ENCODE measurements at places on chromosomes 6 and 20. TPM values are rescaled to one million over a fixed set of nuclear protein-coding genes. Genes with fewer than 3 reads are reported as not detected.
A peak's percentile ranks its signal among the peaks of the same experiment; 100 is the strongest.

The SNAP91 gene
- not detected for total RNA-seq

The RIMS4 gene
- total RNA-seq, result not detected

The BPI gene
- not detected for total RNA-seq

The PHIP gene
- total RNA-seq, result 33.2 TPM

The UST gene
- 2.9 TPM for total RNA-seq

The OGFRL1 gene
- total RNA-seq, result 11.4 TPM

DNA sequence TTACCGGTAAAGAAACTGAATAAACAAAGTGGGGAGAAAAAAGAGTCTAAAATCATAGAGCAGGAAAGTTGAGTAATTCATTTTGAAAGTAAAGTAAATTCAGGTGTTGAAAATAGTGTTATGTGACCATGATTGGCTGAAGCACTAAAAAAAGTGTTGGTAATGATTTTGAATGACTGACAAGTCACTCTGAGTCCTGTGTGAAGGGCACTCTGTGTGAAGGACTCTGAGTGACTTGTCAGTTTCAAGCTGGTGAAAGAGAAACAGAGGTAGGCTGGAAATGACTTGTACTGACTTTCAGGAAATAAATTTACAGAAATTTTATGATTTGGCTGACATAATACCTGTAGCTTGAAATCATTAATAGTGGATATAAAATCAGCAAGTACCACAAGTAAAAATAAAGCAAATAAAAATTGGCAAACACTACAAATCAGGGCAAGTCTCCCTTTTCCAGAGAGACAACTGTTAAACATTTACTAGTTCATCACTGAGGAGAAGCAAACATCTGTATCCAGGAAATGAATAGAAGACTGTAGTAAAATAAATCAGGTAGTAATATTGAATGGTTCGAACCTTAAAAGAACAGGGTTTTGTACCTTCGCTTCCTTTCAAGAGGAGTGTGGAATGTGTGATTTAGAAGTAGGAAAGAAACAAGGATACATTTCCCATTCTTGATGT, 630.6 kb downstream of the GRIK2 start:
- no peak for DNase-seq

GRCh38 chr20:32918296-32918695, 59.6 kb downstream of the EFCAB8 start:
- DNase-seq, result no peak

DNA sequence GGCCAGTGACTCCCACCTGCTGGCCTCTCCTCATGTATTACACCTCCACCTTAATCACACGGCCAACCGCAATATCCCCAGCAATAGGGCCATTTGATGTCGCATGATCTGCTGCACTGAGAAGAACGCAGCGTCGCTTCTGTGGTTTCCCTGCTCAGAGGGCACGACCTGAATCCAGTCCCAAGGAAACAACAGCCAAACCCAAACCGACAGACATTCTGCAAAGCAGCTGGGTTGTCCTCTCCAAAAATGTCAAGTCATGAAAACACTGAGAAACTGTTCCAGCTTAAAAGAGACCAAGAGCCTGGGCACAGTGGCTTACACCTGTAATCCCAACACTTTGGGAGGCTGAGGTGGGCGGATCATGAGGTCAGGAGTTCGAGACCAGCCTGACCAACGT, 7.5 kb upstream of the BPI start:
- DNase-seq, result no peak

GRCh38 chr6:111030008-111031007, 48.5 kb downstream of the RPF2 start:
- no peak for DNase-seq

GRCh38 chr20:46151936-46152335, 33.8 kb downstream of the CD40 start:
- DNase-seq, result peak; percentile 40

DNA sequence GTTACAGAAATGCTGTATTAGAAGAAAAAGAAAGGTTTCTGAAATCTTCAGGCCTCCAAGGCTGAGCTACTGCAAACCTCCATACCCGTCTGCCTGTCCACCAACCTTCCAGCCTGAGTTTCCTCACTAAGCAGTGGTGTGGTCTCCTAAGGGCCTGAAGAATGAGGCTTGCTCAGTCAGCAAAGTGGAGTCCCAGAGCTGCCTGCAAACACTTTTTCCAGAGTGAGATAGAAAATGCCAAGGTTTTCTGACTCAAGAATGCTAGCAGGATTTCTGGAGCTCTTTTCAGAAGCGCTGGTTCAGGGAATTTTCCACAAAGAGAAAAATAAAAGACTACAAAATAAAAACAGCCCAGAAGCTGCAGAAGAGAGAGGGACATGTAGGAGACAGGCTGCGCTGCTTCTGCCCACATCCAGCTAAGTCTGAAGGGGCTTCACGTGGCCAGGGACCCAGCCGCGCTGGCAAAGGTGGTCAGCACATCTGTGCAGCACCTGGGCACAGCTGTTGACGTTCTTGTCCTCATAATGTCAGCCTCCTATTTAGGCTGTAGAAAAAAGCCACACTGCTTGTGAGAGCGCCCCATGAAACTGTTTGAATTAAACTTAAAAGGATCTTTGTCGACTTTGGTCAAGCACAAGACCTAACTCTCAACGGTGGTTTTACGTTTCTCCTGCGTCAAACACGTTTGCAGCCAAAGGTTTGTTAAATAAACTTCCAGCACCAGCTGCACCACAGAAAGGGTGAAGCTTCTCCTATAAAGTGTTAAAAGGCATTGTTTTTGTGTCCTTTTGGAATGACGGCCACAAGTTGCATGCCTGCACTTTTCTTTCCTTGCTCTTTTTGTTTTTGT, 209.0 kb downstream of the THBS2 start:
- no peak for DNase-seq

DNA sequence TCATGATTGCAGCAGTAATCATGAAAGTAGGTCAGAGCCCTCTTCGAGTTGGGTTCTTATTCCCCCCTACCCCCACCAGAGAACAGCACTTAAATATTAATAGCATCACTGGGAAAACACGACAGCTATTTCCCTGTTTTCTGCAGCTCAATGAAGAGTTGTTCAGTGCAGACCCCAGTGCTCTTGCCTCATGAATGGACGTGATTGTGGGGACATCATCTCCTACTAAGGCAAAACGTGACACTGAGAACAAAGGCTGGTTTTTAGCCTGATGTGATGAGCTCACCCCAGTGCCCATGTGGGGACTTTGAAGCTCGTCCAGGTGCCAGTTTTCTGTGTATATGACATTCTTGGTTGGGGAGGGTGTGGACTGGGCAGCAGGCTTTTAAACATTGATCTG, 105.9 kb downstream of the SLC35F1 start:
- DNase-seq, result no peak

DNA sequence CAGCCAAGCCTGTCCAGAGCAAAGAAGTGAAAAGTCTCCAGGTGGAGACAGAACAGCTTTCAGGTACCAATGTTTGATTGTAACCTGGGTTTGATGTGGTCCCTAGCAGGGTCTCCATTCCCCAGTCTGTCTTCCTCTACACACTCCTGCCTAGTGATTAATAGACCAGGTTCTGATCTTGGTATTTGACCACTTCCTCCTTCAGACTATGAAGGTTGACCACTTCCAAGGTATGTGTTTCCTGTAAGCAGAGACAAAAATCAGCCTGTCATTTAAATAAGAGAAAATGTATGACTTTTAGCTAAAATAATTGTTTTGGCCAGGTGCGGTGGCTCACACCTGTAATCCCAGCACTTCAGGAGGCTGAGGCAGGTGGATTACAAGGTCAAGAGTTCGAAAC, 41.8 kb upstream of the TOP1 start:
- no peak for DNase-seq

DNA sequence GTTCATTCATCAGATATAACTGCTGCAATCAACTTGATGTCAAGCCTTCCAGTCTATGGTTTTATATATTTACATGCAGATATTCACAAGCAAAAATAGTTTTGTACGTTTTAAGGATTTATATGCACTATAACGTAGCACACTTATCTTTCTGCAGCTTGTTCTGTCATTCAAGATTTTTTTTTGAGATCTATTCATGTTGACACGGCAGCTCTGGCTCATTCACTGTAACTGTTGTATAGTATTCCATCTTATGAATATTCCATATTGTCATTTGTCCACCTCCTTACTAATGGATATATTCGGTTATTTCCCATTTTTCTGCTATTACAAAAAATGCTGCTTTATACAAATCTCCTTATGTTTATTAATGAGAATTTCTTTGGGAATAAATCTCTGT, 13.2 kb downstream of the ELOVL2 start:
- DNase-seq, result no peak

- peak; percentile 18 for DNase-seq
These were observed 4.6 kb downstream of the DDR1 start for GRCh38 chr6:30888816-30889495.

DNA sequence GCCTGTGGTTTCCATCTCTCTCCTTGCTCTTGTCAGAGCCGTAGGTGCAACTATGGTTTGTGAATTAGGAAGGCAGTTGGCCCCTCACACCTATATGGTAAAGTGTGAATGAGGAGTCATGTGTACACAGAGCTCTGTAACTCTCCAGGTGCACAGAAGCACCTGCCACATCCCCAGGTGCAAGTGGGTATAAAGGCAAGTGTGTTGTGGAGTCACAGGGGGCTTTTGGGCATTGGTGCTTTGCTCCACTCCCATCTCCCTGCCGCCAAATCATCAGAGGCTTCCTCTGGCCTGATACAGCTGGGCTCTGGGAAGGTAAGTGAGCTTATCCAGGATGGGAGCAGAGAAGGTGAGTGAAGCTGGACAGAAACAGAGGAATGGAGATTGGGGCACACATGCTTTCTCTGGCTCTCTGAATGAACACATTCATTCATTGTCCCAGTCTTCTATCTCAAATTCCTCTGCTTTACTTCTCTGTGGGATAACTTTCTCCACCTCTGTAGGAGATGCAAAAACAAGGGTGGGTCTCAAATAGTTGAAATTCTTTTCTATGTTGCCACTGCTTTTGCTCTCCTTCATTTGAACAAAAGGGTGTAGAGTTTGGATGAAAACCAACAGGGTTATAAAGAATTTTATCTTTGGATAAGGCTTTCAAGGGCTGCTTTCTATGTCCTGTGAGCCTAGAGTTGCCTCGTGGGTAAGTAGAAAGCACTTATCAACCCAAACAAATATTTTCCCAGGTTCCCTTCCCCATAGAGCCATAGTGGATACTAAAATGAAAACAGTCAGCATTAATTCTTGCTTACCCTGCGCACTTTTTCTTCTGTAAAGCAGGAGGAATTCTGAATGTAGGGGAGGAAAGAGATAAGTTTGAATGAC, 45.0 kb upstream of the RIPOR2 start:
- DNase-seq, result no peak

DNA sequence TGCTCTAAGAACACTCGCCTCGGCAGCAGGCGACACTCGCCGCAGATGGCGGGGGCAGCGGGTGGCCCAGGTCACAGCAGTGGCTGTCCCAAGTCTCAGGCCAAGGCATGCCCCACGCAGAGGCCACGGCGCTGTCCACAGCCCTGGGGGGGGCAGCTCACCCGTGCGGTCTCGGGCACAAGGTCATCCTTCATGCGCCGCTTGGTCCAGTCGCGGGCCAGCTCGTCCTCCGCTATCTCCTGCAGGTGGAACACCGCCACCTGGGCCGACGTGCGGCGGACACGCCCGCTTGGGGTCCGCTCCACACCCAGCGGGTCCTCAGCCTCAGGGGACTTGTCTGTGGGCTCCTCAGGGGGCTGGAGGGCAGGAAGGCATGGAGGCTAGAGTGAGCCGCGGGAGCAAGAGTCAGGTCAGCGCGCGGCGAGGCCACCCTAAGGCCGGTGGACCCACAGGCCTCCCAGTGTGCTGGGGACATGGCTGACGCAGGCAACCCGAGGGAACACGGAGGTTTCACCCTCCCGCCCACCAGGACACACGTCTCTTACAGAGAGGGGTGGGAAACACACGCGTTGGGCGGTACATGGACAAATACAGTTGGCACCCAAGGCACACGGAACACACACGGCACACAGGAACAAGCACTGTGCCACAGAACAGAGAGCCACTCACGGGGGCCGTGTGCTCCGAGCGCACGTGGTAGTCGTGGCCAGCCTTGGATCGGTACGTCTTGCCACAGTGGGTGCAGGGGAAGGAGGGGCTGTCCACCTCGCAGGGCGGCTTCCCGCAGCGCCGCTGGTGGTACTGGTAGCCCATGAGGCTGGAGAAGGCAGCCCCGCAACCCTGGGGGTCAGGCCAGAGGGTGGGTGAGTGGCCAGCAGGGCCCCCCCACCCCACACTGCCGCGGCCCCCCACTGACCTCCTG, 6.5 kb upstream of the UCKL1 start:
- no peak for DNase-seq

- no peak for DNase-seq
These were observed 3.1 kb downstream of the ZUP1 start for GRCh38 chr6:116665464-116665863.

DNA sequence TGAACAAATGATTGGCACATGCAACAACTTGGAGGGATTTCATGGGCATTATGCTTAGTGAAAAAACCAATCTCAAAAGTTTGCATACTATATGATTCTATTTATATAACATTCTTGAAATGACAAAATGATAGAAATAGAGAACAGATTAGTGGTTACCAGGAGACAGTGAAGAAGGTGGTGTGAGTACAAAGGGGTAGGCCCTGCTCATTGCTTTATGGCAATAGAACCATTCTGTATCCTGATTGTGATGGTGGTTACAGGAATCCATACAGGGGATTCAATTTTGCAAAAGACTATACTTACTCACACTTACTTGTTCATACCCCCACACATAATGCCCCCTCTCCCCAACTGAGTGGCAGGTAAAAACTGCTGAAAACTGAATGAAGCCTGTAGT, 30.2 kb upstream of the LAMA4 start:
- DNase-seq, result no peak

DNA sequence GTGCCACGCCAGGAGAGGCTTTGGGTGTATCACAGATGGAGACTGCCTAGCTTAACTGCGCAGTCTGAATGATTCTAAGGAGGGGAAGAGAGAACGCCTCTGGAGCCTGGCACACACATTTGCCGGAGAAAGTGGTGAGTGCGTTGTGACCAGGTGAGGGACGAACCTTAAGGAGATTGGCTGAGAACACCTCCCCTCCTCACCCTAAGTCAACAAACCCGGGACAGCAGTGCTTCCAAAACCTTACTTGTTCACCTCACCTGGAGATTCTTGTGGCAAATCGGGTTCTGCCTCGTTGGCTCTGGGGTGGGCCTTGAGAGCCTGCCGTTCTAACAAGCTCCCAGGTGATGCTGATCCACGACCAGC, 9.4 kb downstream of the SYNJ2 start:
- no peak for DNase-seq

GRCh38 chr6:12110523-12111362, 98.6 kb downstream of the HIVEP1 start:
- DNase-seq, result no peak

GRCh38 chr6:76453270-76453669, 380.8 kb upstream of the IMPG1 start:
- DNase-seq, result no peak

Data from activated naive CD8-positive, alpha-beta T cell treated with anti-CD3 and anti-CD28 coated beads, Interleukin-2, amount 10 ng/mL, durations not matched to agents 7 days and 5 days (primary cell).